ENCODE measurements at places on chromosomes 1 and 21.

GRCh38 chr21:45870851-45871615, 110.5 kb upstream of the COL6A1 start:
- DNase-seq: no peak

GRCh38 chr1:148389027-148389339, 94.1 kb downstream of the PPIAL4G start:
- no peak for DNase-seq

- peak; percentile 50 for DNase-seq
Measured at GRCh38 chr1:32828341-32828740, 10.9 kb downstream of the S100PBP start.

- DNase-seq: peak; percentile 51
Measured at GRCh38 chr1:40450495-40451237, 390 bp downstream of the ZFP69B start.

GRCh38 chr1:160975026-160975425, 20.4 kb upstream of the ITLN2 start:
- no peak for DNase-seq

DNA sequence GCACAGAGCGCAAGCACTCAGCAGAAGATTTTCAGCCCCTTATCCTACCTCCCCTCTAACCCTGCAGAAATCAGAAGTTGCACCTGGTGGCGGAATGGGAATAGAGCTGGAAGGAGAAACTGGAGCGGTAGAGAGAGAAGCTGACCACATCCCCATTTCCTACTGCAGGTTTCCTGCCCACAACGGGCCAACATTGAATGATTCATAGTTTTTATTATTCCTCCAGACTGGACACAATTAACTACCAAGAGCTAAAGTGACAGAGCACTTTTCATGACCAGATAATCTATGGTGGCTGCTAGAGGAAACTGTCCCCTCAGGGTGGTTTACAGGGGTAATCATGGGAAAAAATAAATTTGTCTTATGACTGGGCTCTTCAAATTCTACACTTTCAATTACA, 21.3 kb upstream of the LRRC8D start:
- DNase-seq: peak; percentile 41

DNA sequence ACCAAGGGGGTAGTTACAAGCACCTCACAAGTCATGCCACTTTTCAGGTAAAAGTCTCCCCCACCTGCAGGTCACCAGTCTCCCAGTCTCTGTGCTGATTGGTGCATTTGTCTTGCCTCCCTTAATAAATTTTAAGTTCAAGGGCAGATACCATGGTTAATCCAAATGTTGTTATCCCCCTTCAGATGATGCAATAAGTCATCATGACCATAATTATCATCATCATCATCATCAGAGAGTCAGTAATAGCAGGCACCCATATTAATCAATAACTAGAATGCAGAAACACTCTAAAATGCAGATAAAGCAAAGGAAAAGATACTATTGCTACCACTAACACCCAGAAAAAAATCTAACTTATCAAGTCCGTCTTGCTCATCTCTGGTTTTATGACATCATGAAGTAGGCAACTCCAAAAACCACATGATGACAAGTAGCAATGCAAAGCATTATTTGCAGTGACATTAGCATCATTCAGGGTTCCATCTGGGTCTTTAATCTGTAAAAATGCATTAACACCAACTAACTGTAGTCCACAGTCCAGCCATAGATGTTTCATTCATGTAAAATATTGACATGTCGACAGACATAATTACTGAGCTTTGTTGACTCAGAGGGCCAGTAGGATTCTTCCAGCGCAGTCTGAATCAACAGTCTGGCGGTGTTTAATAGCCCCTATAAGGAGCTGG, 492.0 kb upstream of the RUNX1 start:
- DNase-seq: no peak

DNA sequence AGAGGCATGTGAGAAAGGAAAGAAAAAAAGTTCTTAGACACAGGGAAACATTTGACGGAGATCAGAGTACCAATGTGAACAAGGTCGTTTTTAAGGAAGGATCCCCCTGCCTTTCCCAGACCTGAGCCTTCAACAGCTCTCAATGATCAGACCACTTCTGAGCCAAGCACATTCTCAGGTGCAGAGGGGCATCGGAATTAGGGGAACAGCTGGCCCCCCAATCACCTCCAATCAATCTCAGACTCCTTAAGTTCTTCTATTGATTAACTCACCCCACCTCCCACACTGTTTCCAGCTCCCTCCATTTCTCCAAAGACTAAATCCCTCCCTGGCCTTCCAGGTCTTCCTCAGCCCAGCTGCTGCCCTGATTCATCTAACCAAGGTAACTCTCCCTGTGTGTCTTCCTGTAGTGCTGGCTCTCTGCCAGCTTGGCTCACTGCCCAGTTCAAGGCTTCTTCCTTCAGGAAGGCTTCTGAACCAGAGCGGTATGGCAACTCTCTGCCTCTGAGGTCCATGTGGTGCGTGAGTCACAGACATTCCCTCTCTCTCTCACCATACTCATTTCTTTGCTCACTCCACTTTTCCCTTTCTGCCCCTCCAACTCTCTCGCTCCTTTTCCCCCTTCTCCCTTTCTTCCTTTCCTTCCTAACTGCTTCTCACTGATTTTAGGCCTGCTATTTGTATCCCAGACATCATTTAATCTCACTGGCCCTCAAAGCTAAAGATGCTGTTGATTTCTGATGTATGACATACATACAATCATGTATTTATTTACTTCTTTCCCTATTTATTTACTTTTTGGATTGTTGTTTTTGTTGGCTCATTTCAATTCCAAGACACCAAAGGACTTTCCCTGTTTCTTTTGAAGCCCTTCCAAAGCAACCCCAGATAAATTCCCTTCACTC, 18.1 kb downstream of the CFAP45 start:
- no peak for DNase-seq

Measured in hematopoietic multipotent progenitor cell treated with erythropoietin and hydrocortisone succinate and interleukin-3 and kit ligand, for 6 days (in vitro differentiated cells).